SHP77 (cell line): ENCODE measurements at places on chromosomes 1 and 21.
A peak's percentile ranks its signal among the peaks of the same experiment; 100 is the strongest.

- DNase-seq: peak; percentile 19
Measured at GRCh38 chr1:14626869-14627607, 28.6 kb downstream of the KAZN start.

DNA sequence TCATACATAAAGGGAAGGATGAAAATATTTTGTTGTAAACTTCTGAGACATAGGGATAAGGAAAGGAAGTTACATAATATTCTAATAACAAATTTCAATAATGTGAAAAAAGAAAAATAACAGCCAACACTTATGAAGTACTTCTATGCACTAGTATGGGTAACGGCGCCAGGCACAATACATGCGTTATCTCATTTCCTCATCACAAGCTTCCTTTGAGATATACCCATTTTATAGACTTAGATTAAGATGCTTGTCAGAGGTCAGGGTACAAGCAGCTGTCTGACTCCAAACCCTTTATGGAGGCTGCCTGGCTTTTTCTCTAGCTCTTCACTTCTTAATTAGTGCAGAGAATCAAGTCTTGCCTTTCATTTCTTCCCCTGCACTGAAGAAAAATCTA is 41.3 kb downstream of the TCP10L start:
- no peak for DNase-seq

GRCh38 chr1:214331827-214332423 is 51.0 kb downstream of the SMYD2 start:
- DNase-seq: peak; percentile 26

- no peak for DNase-seq
Measured at GRCh38 chr21:35138665-35139381, 89.7 kb upstream of the RUNX1 start.

GRCh38 chr21:39452970-39453342 is 1.2 kb downstream of the SH3BGR start:
- no peak for DNase-seq

GRCh38 chr1:200917291-200917817 is 22.7 kb downstream of the INAVA start:
- peak; percentile 25 for DNase-seq

- no peak for DNase-seq
Measured at GRCh38 chr1:247211339-247211738, 39.5 kb upstream of the ZNF124 start.

DNA sequence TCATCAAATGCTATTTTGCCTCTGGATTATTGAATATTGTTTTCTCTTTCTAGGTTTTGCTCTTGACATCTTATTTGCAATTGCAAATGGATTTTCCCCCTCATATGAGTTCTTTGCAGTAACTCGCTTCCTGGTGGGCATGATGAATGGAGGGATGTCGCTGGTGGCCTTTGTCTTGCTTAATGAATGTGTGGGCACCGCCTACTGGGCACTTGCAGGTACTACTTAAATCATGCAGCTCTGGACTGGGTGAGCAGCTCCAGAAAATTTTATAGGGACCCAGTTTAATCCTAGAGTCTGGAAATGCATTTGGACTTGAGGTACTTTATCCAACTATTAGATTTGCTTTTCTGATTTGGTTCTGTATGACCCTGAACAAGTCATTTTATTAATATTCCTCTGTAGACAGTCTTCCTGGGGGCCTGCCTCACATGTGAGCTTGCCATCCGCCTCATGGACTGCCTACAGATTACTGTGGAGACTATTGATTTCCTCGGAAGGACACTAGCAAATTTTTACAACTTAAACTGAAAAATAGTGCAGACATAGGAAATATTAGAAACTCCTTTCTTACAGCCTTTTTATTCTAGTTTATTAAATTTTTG is 44.5 kb downstream of the SLC22A15 start:
- DNase-seq: peak; percentile 71
